Thymus (tissue), 14 donors: ENCODE measurements at places on chromosomes 16 and 17. TPM values are rescaled to one million over a fixed set of nuclear protein-coding genes. Genes with fewer than 3 reads are reported as not detected.

The USH1G gene
- 0.09 TPM for total RNA-seq

- DNase-seq: no peak
Observed at GRCh38 chr16:1762196-1762878, 9.0 kb downstream of the NME3 start.

The SCARF1 gene
- 4.2 TPM for total RNA-seq

DNA sequence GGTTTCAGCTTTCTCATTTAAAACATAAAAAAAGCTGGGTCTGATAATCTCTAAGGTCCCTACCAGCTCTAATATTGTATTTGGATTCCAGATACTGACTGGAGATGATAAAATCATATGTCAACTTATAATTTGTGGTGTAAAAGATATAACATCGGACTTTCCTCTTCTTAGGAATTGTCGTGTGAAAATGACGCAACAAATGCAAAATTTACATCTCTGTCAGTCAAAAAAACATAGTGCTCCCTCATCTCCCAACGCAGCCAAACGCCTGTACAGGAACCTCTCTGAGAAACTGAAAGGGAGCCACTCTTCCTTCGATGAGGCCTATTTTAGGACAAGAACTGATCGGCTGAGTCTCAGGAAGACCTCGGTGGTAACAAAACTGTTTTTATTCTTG lies 197.3 kb downstream of the ANKFN1 start:
- DNase-seq: no peak

DNA sequence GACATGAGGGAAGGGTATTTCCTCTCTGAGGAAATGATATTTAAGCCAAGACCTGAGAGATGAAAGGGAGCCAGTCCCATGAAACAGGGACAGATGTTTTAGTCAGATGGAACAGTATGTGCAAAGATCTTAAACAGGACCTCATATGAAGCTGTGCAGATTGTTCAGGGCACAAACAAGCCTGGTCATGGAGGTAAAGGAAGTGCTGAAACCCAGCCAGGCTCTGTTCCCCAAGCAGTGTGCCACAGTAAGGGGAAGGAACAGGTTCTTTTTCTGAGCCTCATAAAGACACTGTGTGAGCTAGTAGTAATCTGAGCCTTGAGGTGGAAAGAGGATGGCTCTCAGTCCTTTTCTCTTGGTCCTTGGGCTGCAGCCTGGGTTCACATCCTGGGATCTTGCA lies 159.9 kb downstream of the ANKFN1 start:
- no peak for DNase-seq

GRCh38 chr17:40791787-40792436 lies 7.8 kb downstream of the KRT28 start:
- no peak for DNase-seq

DNA sequence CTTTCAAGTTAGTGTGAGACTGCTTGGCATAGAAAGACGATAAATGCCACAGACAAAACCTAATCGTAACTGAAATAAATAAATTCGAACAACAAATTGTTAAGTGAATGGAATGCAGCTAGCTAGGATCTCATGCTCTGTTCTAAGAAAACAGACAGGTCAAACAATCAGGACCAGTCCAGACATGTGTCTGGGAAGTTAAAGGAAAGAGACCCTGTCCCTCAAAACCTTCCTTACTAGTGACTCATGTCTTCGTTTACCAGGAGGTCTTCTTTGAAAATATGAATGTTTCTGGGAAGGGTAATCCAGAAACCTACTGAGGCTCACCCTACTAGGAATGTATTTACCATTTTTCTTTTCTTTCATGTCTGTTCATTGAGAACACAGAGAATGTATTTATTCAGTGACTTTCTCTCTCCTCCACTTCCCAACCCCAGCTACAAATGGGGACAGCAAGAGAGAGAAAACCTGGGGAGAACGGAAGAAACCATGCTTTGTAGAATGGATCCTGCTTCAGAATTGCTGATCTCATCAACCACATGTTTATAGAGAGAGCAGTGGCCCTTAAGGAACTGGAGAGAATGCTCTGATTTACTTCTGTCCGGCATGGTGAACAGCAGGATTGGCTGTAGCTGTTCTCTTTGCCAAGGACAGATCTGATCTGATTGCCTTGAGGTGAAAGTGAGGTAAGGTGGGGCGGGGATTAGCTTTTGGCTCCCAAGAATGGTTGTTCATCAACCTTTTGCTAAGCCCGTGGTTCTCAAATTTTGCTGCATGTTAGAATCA lies 39.4 kb upstream of the DHX8 start:
- no peak for DNase-seq

DNA sequence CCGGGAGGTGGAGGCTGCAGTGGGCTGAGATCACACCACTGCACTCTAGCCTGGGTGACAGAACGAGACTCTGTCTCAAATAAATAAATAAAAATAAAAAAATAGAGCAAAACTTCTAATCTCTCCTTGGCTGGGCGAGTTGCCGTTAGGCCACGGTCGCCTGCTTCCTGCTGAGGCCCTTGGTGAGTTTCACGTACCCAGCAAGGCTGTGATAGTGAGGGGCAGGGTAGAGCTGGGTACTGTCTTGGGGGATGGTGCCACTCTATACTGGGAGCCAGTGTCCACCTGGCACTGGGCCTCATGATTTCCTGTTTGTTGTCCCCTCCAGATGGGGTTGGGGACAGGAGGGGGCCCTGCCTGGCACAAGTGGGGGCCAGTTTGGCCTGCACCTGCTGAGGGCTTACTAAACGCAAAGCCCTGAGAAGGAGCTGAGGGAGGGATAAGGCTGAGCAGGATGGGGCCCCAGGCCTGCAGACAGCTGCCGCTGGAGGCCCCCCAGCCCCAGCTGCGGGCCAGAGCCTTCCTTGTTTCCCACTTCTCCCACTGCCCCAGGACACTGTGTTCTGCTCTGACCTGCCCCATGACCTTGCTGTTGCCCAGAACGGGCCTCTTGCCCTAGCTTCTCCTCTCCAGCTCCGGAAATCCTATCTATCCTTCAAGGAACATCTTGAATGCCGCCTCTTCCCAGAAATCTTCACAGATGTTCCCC lies 25.4 kb downstream of the GJD3 start:
- no peak for DNase-seq

GRCh38 chr17:30869005-30869404 lies 37.0 kb downstream of the TEFM start:
- DNase-seq: no peak

- no peak for DNase-seq
Observed at GRCh38 chr16:35377142-35377541, 1917.7 kb downstream of the TP53TG3F start.

The C17orf100 gene
- 0.90 TPM for total RNA-seq

The CNGB1 gene
- 0.19 TPM for total RNA-seq

DNA sequence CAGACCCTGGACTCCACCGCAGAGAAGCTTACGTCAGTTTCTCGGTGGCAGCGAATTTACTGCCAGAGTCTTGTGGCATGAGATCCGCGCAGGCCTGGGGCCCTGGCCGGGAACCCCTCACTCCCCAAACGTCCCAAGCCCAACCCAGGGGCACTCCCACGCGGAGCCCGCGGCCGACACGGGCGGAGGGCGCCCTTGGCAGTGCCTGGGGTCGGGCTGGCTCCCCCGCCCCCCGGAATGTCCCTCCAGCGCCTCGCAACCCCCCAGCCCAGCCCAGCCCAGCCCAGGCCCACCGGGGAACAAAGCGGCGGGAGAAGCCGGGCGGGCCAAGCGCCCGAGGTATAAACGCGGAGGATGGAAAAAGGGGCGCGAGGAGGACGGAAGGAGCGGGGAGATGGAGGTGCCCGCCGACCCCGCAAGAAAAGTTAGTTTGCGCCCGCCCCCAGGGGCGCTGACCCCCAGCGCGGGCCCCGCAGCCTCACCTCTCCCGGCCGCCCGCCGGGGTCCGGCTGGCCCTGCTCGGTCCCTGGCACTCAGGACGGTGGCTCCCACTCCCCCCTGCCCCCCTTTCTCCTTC lies 330 bp downstream of the CASKIN2 start:
- no peak for DNase-seq

The KCTD11 gene
- total RNA-seq: 3.0 TPM

DNA sequence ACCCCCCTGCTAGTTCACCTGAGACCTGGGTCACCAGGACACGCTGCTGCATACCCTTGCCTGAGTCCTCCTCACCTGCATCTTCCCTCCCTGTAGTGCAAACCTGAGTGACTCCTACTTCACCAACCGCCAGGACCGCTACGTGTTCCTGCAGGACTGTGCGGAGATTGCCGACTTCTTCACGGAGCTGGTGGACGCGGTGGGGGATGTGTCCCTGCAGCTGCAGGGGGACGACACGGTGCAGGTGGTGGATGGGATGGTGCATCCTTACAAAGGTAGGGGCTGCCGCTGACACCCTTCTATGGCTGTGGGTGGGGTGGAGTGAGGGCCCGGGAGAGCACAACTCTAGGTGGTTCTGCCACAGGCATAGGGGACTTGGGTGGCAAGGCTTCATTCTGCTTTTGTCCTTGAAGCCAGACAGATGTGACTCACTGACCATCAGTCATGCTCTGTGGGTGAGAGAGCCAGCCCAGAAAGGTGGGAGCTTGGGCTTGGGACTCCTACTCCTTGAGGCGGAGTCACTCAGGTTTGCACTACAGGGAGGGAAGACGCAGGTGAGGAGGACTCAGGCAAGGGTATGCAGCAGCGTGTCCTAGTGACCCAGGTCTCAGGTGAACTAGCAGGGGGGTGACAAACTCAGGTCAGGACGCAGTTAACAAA lies 22.3 kb downstream of the PGS1 start:
- no peak for DNase-seq

DNA sequence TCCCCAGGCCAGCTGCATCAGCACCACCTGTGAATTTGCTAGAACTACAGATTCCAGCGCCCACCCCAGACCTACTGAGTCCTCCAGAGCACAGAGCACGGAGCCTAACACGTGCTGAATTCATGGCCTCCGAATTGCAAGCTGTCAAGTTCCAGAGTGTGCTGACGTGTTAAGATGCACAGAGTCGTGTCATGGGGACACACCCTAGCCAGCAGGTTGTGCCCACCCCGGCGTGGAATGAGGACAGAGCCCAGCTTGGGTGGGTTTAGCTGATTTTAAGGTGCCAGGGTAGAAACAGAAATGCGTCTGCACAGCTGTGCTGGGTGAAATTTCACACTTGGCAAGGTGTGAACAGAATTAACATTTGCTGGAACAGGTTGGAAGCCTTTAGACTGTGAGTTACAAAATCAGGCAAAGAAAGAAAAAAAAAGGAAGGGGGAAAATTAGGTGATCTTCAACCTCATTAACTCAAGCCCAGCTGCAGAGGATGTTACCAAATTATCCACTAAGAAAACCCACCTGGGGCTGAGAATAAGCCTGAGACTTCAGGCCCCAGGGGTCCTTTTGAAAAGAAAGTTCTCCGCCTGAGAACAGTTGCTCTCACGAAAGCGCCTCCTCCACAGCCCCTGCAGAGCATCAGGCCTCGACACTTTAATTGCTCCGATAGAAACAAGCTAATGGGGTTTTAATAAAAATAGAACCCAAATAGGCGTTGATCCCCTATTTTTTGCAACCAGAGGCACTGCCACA lies 27.1 kb downstream of the GINS3 start:
- no peak for DNase-seq

The OR1A1 gene
- not detected for total RNA-seq

The ATAD5 gene
- 9.3 TPM for total RNA-seq

The ITGAD gene
- 0.28 TPM for total RNA-seq

The CDRT15 gene
- not detected for total RNA-seq

The CACNG4 gene
- 0.09 TPM for total RNA-seq

DNA sequence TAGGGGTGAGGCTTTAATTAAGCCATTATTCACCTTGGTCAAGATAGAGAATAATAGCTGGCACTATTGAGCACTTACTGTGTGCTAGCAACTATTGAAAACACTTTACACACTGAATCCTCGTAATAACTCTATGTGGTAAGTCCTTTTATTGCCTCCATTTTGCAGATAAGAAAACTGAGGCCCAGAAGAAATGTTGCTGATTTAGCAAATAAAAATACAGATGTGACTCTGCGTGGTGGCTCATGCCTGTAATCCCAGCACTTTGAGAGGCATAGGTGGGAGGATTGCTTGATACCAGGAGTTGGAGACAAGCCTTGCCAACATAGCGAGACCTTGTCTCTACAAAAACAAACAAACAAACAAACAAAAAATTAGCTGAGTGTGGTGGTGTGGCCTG lies 19.4 kb downstream of the OTOA start:
- no peak for DNase-seq

- DNase-seq: no peak
Observed at GRCh38 chr17:77640916-77641605, 317.4 kb upstream of the TNRC6C start.

The STRADA gene
- total RNA-seq: 13.4 TPM

GRCh38 chr17:58309918-58310259 lies 18.7 kb downstream of the TSPOAP1 start:
- no peak for DNase-seq

DNA sequence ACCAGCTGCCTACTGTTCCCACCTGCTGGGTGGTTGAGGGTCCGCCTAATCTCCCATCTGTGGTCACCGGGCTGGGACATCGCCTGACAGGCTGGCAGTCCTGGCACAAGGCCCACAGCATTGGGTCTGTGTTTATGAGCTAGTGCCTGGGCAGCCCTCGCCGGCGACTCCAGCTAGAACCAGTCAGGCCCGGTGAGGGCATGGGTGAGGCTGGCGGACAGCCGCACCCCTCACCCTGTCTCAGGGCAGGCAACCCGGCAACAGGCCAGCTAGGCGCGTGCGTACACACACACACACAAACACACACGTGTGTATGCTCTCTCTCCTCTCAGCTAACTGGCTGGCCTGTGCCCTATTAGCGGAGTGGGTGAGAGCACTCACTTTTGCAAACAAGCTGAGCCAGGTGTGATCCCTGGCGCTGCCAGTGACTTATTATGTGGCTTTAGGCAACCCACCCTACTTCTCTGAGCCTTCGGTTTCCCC lies 10.4 kb downstream of the HSD11B2 start:
- no peak for DNase-seq

DNA sequence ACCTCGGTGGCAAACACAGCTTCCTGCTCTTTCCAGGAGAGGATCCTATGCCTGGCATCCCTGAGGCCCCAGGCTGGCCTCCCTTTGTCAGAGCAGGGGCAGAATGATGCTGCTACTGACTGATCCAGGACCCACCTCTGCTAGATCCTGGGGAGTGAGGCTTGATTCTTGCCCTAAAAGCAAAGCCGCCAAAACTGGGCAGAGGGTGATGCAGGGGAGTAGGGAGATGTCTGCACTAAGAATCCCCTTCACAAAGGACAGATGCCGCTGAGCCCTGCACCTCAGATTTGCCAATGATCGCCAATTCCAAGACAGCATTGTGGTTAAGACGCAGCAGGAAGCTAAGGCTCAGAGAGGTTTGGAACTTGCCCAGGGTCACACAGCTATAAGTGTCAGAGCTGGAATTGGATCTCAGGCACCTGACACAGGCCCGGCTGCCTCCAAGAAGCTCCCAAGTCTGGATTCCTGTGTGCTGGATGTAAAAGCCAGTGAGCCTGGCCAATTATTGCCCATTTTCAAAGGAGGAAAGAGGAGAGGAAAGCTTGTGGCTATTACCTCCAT lies 60.7 kb upstream of the TNRC6C start:
- no peak for DNase-seq

GRCh38 chr17:41648411-41649195 lies 24.2 kb upstream of the KRT17 start:
- DNase-seq: peak; percentile 61

DNA sequence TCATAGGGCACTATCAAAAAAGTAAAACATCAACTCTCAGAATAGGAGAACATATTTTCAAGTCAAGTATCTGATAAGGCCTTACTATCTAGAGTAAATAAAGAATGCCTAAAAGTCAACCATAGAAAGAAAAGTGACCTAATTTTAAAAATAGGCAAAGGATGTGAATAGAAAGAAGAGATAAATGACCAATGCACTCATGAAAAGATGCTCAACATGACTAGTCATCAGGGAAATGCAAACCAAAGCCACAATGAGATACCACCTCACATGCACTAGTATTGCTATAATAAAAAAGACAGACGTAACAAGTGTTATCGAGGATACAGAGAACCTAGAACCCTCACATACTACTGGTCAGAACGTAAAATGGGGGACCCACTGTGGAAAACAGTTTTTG lies 90.8 kb downstream of the DYNLRB2 start:
- no peak for DNase-seq
